ENCODE measurements at places on chromosomes 2 and 18. TPM values are rescaled to one million over a fixed set of nuclear protein-coding genes. Genes with fewer than 3 reads are reported as not detected.

The CYS1 gene
- polyA plus RNA-seq: 0.07 TPM

The RAX gene
- not detected for polyA plus RNA-seq

The NETO1 gene
- not detected for polyA plus RNA-seq

The SYT4 gene
- not detected for polyA plus RNA-seq

The FABP1 gene
- polyA plus RNA-seq: 3,125 TPM

The MAP3K19 gene
- not detected for polyA plus RNA-seq

The ASXL3 gene
- polyA plus RNA-seq: 0.36 TPM

The SLC38A11 gene
- 3.3 TPM for polyA plus RNA-seq

The VIT gene
- not detected for polyA plus RNA-seq

The TRPM8 gene
- 46.5 TPM for polyA plus RNA-seq

The CNDP1 gene
- polyA plus RNA-seq: 21.1 TPM

The ZNF514 gene
- 1.7 TPM for polyA plus RNA-seq

The ADCYAP1 gene
- polyA plus RNA-seq: 0.02 TPM

The UGT1A8 gene
- polyA plus RNA-seq: 0.51 TPM

The APCDD1 gene
- 0.51 TPM for polyA plus RNA-seq

The B4GALT6 gene
- 0.48 TPM for polyA plus RNA-seq

The NPAS2 gene
- 5.2 TPM for polyA plus RNA-seq

The MYO5B gene
- polyA plus RNA-seq: 12.4 TPM

The PROKR1 gene
- not detected for polyA plus RNA-seq

The SH3RF3 gene
- 0.67 TPM for polyA plus RNA-seq

The PCARE gene
- not detected for polyA plus RNA-seq

The PSMA8 gene
- polyA plus RNA-seq: not detected

The IL36B gene
- not detected for polyA plus RNA-seq

The ACKR3 gene
- 3.5 TPM for polyA plus RNA-seq

The SCN1A gene
- polyA plus RNA-seq: not detected

The PTPRN gene
- not detected for polyA plus RNA-seq

The INHA gene
- 0.03 TPM for polyA plus RNA-seq

The SELENOI gene
- 6.2 TPM for polyA plus RNA-seq

The OR6B2 gene
- not detected for polyA plus RNA-seq

The FBXO48 gene
- 1.0 TPM for polyA plus RNA-seq

The RGPD5 gene
- 3.1 TPM for polyA plus RNA-seq

The CXCR2 gene
- 1.8 TPM for polyA plus RNA-seq

The AGXT gene
- polyA plus RNA-seq: 1,572 TPM

The HOXD13 gene
- not detected for polyA plus RNA-seq

The VAPA gene
- 83.3 TPM for polyA plus RNA-seq

The NR4A2 gene
- 0.27 TPM for polyA plus RNA-seq

The KCNK3 gene
- 0.78 TPM for polyA plus RNA-seq

The FIGN gene
- 1.1 TPM for polyA plus RNA-seq

The CDK5R2 gene
- not detected for polyA plus RNA-seq

The KATNAL2 gene
- 1.0 TPM for polyA plus RNA-seq

The FAM110C gene
- polyA plus RNA-seq: 4.9 TPM

The IL36A gene
- not detected for polyA plus RNA-seq

The TBR1 gene
- polyA plus RNA-seq: not detected

The REG1B gene
- not detected for polyA plus RNA-seq

The ANTXR1 gene
- polyA plus RNA-seq: 1.7 TPM

The UGT1A1 gene
- 386 TPM for polyA plus RNA-seq

The NOSTRIN gene
- polyA plus RNA-seq: 5.5 TPM

The ACMSD gene
- 69.9 TPM for polyA plus RNA-seq

The CPLX4 gene
- not detected for polyA plus RNA-seq

The FLACC1 gene
- 0.09 TPM for polyA plus RNA-seq

The ANO7 gene
- 0.57 TPM for polyA plus RNA-seq

The KCNF1 gene
- polyA plus RNA-seq: not detected

The XIRP2 gene
- polyA plus RNA-seq: not detected

The CPO gene
- polyA plus RNA-seq: 0.31 TPM

The AGFG1 gene
- 8.5 TPM for polyA plus RNA-seq

The NEURL3 gene
- 0.61 TPM for polyA plus RNA-seq

The RIT2 gene
- polyA plus RNA-seq: not detected

The GPR75 gene
- 0.21 TPM for polyA plus RNA-seq

The CACNB4 gene
- polyA plus RNA-seq: 0.08 TPM

The RAB12 gene
- polyA plus RNA-seq: 5.0 TPM
